Esophagus mucosa (tissue), 1 donor: ENCODE measurements at places on chromosomes 16 and 17. TPM values are rescaled to one million over a fixed set of nuclear protein-coding genes. Genes with fewer than 3 reads are reported as not detected.

MT3 gene
- not detected for total RNA-seq

CCDC200 gene
- not detected for total RNA-seq

MGAT5B gene
- total RNA-seq, result 0.20 TPM

SKAP1 gene
- 0.68 TPM for total RNA-seq

OR4D1 gene
- not detected for total RNA-seq

CX3CL1 gene
- total RNA-seq, result 3.7 TPM

FUS gene
- total RNA-seq, result 127 TPM

ZSCAN10 gene
- not detected for total RNA-seq

ZNF385C gene
- 0.44 TPM for total RNA-seq

DNA sequence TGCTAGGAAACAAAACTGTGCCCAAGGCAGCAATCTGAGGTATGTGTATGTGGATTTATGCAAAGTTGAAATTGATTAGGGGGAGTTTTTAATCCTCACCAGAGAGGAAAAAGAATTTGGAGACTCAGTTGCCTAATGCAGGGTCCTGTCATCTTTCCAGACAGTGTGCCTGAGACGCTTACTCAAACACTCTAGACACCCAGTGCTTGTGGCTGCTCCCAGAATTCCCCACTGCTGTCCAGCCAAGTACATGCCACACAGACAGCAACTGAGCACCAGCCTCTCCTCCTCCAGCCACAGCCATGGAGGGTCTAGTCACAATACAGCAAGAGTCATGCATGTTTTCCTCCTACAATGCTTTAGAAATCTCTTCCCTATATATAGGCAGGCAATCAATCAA, 118.1 kb downstream of the HIC1 start:
- no peak for ATAC-seq

- no peak for ATAC-seq
These were observed 58.3 kb upstream of the AKTIP start for GRCh38 chr16:53561101-53561888.

DNA sequence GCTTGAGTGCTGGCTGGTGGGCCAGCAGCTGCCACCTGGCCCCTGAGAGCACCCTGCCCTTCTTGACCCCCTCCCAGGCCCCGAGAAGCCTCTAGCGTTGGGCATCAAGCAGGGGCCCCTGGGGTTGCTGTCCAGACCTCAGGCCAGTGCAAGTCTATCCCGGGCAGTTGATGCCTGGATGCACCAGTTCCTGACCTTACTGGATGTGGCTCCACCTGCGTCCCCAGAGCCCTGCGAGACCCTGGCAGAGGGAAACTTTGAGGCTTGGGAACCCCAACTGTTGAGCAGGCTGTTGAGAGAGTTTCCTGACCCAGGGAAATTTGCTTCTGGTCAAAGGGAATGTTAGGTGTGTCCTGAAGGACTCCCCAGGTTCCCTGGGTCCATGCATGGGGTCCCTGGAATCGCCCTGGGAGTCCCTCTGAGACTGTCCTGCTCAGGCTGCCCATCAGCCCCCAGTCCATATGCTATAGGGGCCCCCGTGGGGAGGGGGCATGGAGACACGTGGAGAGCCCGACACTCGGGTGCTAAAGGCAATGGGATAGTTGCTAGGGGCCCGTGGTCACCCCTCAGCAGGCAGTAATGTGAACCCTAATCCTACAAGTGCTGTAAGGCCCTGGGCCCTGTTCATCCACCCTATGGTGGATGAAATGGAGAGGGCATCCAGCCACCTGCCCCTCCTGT, 46.4 kb downstream of the RAB11FIP4 start:
- ATAC-seq, result no peak

GRCh38 chr17:4049546-4049945, 85.3 kb upstream of the ATP2A3 start:
- ATAC-seq, result no peak

GRCh38 chr16:61237884-61238485, 798.3 kb downstream of the CDH8 start:
- ATAC-seq, result no peak

GRCh38 chr16:11082860-11083388, 138.6 kb downstream of the CLEC16A start:
- no peak for ATAC-seq

GRCh38 chr17:77146246-77146632, 5.5 kb downstream of the SEC14L1 start:
- no peak for ATAC-seq

DNA sequence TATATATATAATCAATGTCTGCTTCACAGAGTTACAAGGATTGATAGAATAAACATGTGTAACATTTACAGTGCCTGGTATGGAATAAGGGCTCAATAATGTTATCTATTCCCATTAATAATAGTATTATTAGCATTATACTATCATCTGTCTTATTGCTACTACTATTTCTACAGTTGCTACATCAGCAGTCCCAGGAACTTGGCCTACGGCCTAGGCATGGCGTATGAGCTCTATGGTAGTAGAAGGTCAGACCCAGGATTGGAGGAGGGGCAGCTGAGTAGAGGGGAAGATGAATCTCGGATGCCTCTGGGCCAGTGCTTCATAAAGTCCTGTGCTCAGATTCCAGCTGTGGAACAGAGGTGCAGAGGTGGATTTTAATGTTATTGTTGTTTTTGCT, 146.3 kb upstream of the TBX2 start:
- ATAC-seq, result no peak

DNA sequence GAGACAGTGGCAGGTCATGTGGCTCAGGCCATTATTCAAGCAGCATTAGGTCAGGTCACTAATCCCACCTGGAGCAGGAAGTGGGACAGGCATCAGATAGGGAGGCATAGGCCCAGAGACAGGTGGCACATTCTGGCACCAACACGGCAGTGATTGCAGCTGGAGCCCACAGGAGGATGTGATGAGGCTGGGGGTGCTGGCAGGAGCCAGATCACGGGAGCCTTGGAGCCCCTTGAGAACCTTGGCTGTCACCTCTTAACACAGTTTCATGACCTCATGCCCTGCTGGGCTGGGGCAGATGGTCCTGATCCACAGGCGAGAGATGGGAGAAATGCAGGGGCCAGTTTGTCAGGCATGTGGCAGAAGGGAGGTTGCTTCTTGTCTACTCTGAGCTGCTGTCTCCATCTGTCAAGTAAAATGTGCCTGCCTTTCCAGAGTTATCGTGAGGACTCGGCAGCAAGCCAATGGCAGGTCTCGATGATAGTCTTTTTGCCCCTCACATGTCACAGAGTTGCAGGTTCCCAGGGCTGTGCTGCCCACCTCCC, 109.6 kb downstream of the CLEC16A start:
- no peak for ATAC-seq

DNA sequence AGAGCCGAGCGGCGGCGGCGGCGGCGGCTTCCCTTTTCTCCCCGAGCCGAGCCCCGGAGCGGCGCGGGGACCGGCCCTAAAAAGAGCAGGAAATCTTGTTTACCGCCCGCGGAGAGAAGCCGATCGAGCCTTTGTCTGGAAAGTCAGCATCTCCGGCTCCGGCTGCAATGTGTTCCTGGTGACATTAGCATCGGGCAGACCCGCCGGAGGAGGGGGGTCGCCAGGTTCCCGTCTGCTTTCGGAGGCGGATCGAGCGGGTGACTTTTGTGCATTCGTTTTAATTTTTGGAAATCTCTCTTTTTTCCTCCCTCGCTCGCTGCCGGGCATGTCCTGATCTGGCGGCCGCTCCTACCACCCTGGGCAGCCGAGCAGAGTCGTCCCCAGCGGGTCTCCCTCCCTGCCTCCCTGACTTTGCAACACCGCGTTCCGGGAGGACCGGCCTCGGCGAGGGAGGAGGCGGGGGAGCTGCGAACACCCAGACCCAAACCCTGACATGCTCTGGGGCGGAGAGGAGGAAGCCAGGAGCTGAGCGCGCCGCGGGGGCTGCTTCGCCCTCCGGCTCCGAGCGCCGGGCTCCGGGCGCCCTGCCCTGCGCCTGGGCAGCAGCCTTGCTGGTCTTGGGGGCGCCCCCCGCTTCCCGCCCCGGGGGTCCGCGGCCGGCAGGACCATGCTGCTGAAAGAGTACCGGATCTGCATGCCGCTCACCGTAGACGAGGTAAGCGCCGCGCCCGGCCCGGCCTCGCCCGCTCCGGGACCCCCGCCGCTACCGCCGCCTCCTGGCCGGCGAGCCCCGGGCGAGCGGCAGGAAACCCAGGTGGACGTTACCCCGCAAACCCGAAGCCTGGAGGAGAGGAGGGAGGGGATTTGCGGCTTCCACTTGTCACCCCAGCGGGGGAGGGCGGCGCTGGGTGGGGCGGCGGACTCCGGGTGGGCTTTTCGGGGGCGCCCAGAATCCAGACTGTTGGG, 690 bp downstream of the PITPNC1 start:
- peak; percentile 42 for ATAC-seq

DNA sequence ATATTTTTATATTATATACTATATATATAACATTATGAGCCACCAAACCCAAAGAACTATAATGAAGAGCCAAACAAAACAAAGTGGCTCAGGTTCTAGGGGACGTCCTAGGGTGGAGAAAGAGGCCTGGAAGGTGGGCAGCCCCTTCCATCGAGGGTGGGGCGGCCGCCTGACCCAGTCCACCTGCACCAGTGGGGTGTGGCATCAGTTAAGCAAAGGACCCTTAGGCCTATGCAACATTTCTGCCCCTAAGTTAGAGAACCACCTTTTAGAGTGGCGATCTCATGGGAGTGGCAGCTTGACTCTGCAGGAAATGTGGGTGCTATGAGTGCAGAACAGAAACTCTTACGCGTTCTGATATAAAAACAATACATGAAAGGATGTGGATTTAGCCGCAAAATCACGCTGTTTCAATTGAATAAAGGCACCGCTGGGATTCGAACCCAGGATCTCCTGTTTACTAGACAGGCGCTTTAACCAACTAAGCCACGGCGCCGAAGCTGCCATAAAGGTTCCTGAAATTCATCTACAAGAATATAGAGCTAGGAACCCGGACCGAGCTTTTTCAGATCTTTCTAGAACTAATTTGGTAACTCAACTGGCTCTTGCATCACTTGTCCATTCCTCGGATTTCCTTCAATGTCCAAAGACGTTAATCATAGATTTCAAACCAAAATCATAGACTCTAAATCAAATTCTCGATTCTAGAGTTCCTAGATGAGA, 15.6 kb upstream of the AURKB start:
- ATAC-seq, result no peak

- no peak for ATAC-seq
These were observed 115.1 kb downstream of the HIC1 start for GRCh38 chr17:2170023-2170422.

GRCh38 chr16:21120976-21121520, 29.6 kb downstream of the DNAH3 start:
- ATAC-seq, result no peak

DNA sequence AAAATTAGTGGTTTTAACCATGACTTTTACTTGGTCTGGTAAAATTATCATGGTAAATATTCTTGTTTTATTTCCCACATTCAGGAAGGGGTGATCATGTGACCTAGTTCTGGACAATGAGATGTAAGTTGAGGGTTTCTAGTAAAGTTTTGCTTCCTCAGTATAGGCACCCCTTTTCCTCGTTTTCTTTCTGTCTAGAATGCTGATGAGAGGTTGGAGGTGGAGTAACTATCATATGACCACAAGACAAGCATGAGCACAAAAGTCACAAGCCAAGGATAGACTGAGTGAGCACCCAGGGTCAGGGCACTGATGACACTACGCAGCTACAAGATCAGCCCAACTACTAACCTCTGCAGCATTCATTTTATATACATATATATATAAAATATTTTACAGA, 53.9 kb downstream of the MYO1D start:
- ATAC-seq, result peak; percentile 51

GRCh38 chr17:28993645-28994426, 12.0 kb downstream of the SEZ6 start:
- no peak for ATAC-seq

DNA sequence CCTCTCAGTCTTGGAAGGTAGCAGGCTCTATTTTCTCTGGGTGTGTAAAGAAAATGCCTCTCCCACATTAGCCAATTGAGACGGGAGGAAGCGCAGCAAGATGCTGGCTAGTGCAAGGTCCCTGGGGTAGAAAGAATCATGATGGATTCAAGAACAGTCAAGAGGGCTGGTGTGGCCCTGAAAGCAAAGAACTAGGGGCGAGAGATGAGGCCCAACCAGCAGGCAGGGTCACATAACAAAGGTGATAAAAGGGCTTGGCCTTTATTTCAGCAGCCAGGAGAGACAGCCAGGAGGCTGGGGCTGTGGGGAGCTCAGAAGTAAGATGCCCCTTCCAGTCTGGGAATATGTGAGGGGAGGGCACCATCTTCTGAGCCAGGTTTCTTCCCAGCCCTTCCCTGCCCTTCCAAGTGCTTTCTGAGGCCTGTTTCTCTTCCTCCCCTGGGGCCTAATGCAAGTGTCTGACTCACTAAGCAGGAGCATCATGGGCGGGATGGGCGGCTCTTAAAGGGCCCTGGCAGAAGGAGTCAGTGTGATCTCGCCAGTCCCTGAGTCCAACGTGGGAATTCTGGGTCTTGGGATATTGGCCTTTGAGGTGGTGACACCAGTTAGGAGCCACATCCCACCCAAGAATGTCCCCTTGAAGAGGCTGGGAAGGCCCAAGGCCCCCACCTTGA, 3.9 kb upstream of the NLRC5 start:
- peak; percentile 67 for ATAC-seq
